ENCODE measurements at places on chromosomes 4 and X.

GRCh38 chr4:155953151-155954117, at the start of gene CTSO:
Gene CTSO, minus strand, starts transcription at chr4:155953866. Its CDS starts 19 bp downstream, at chr4:155953847.
- DNase-seq, result peak; percentile 47

- DNase-seq, result no peak
These were observed 246.6 kb upstream of the AADAT start for GRCh38 chr4:170336238-170336775.

- DNase-seq, result no peak
These were observed 33.9 kb downstream of the PDK3 start for GRCh38 chrX:24498975-24499374.

GRCh38 chrX:136034668-136035067, 49.4 kb downstream of the SLC9A6 start:
- DNase-seq, result no peak

DNA sequence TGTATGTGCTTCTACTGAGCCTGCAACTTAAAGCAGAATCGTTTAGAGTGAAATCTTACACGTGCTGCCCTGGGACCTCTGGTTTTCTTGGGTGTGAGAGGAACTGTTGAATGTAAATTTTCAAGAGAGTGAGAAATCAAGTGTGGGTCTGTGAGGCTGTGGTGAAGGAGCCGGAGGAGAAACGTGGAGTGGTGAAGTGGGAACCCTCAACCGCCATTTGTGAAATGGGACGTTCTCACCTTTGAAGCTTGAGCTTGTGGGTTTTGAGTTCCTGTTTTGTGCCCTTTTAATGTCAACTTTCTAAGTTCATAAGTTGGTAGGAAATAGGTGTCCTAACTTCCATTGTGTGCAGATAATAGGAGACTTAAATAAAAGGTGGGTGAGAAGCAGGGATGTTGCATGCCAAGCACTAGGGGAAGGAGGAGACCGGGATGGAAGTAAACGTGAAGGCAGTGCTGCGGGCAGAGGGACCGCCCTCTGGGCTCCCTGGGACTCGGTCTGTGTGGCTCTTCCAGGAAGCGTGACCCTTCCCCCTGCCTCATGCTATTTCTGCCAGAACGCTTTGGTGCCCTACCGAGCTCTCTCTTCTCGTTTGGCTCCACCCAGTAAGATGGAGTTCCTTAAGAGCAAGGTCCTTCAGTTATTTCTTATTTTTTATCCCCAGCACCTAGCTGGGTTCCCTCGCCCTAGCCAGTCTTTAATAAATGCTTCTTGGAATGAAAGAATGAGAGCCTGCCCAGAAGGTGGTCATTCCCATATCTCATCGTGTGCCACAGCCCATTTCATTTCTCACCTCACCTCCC, 56.0 kb downstream of the TMEM131L start:
- no peak for DNase-seq

DNA sequence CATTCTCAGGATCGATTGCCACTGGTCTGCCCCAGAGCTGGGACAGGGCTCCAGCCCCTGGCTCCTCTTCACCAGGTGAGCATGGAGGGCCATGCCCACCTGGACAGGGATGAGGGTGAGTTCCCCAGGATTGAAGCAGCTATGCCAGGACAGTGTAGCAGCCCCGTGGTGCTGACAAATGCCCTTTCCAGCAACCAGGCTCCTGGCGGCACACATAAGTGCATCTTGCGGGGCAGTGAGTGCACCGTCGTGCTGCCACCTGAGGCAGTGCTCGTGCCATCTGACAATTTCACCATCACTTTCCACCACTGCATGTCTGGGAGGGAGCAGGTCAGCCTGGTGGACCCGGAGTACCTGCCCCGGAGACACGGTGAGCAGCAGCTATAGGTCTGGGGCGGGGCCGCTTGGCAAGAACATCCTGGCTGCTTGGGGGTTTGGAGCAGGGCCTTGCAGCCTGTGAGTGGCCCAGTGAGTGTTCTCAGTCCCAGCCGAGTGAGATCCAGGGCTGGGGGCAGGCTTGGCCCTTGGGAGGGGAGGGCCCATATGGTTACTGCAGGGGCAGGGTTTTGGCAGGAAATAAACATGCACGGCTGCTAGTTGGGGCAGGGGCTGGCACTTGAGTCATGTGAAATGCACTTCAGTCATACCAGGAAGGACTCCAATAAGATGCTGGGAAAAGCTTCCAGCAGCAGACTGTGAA, 6.1 kb downstream of the IL9R start:
- no peak for DNase-seq

GRCh38 chr4:15945516-15945915, 7.0 kb upstream of the FGFBP1 start:
- DNase-seq, result no peak

DNA sequence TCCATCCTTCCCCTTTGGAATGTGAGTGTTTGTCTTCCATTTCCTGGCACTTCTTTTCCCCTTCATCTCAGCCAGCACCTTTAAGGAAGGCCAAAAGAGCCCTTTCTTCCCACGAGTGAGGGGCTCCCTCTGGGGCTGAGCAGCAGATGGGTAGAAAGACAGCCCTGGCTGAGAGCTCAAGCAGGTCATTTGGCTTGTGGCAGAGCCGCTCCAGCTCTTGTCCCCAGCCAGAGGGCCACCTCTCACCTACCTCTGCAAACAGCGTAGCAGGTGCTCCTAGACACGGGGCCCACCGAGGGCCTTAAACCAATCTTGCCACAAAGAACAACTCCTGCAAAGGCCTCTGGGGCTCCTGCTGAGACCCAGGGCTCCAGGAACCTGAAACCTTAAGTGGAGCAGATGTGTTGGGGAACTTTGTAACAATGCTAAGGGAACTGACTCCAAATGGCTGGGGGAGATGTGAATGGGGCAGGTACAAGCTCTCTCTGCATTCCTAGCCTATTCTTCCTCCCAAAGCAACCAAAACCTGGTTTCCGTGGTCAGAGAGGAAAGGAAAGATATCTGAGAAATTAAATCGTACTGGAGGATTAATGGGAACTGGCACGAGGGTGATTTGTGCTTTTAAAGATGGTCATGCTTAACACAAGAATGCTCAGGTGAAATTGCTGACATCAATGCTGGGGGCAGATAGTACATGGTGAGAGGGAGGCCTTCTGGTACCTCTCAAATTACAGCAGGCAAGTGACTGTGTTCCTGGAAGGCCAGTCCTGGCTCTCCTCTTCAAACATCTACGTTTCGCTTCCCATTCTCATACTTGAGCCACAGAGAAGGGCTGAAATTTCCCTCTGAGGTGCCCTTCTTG, 27.0 kb downstream of the TFDP3 start:
- no peak for DNase-seq

DNA sequence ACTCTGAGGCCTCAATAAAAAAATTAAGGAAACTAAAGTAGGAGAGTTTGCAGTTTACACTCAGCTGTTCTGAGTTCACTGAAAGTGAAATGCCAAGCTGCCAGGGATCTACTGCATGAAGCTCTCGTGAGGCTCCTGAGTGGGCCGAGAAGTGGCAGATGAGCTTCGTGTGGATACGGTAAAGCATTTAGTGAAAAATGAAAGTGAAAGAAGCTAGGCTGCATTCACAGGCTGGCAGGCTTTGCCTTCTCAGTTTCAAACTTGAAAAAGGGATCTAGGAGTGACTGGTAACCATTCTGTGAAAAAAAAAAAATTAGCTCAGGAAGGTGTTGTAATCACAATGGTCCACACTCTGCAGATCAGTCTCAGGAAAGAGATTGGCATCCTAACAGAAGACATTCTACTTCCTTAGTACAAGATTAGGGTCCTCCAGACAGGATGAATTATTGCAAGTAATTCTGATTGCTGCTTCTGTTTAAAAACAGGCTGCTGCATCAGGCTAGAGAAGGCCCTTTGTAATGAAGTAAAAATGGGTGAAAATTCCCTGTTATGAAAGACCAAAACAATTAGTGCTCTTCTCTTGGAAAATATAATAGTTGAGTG, 679.9 kb downstream of the RPA4 start:
- no peak for DNase-seq

- DNase-seq, result no peak
These were observed 562.7 kb downstream of the RPA4 start for GRCh38 chrX:97446298-97446882.

DNA sequence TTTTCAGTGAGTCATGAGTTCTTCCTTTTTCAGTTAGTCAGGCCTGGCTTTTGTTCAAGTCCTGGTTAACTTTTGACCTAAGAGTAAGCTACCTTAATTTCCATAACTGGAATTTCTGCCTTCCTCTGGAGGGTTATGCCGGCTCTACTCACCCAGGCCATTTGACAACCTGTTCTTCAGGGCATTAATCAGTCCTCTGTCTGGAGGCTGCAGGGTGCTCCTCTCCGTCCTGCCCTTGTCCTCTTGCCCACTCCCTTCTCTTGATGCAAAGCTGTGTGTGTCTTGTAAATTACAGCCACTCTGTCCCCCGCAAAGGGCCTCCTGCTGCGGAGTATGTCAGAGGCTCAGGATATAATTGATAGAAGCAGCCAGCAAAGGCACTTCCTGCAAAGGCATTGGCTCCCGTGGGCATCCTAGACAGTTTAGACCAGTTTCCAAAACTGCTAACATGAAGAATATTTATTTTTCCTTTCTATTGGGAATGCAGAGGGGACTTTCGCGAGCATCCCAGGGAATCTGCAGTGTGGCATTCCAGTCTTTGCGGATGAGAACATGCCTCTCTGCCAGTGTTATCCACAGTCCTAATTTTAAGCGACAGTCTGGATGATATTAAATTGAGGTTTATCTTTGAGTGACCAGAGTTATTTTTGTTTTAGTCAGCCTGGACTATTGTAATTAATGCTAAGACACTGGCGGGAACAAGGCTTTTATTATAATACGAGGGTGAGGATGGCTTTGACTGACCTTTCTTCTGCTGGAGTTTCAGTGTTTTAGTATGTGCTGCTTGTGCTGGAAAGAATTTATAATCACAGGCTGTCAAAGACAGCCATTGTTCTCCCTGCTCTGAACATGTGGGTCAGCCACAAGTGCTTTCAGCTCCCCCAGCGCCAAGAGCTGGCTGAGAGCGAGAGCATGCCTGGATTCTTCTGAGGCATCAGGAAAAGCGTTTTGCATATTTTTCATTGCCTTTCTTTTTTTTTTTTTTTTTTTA, 74.2 kb downstream of the LIMCH1 start:
- no peak for DNase-seq

DNA sequence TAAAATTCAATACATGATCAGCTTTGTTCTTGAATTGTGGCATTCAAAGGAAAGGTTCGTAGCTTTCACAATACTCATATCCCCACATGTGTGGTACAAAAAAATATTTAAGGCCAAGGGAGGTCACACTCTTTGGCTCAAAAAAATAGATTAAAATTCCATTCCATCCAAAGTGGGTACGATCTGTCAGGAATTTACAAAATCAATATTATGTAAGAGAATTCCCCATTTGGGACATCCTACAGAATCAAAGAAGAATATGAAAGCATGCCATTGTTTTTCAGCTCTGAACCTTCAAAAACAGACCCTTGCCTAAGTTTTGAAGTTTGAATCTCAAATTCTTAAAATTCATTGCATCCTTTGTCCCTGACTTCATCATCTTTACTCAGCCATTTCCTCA, 85.8 kb downstream of the MID1 start:
- no peak for DNase-seq

GRCh38 chr4:87783781-87784180, 15.6 kb upstream of the IBSP start:
- no peak for DNase-seq

DNA sequence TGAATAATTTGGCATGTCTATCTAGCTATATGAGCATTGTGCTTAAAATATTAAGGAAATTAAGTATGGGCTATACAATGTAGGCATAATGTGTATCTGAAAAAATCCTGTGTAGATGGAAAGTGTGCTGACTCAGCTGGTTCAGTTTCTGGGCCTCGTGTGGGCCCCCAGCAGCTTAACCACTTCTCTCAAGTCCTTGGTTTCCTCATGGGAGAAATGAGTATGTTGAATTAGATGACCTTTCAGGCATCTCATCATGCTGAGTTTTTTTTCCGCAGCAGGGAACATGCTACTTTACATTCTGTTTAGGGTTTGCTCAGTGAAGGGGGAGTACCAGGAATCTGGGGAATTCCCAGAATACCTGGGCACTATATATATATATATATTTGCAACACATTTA, 30.5 kb downstream of the RHOH start:
- DNase-seq, result no peak

- no peak for DNase-seq
These were observed 4.7 kb downstream of the THAP9 start for GRCh38 chr4:82905205-82905604.

GRCh38 chrX:19613645-19614323, 98.5 kb upstream of the MAP3K15 start:
- DNase-seq, result peak; percentile 39

DNA sequence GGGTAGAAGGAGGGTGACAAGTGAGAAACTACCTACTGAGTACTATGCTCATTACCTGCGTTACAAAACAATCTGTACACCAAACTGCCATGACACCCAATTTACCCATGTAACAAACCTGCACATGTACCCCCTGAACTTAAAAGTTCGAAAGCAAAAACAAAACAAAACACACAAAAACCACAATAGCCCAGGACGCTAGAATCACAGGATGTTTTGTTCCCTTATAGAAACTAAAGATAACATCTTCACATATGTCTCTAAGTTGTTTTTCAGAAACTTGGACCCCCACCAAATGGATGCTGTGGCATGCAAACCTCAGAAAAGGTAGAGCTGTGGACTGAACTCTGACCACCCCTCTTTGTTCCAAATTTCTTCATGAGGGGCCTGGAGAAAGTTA, 25.2 kb upstream of the PNMA5 start:
- DNase-seq, result no peak

GRCh38 chrX:119101168-119101567, 26.4 kb downstream of the KIAA1210 start:
- DNase-seq, result no peak

DNA sequence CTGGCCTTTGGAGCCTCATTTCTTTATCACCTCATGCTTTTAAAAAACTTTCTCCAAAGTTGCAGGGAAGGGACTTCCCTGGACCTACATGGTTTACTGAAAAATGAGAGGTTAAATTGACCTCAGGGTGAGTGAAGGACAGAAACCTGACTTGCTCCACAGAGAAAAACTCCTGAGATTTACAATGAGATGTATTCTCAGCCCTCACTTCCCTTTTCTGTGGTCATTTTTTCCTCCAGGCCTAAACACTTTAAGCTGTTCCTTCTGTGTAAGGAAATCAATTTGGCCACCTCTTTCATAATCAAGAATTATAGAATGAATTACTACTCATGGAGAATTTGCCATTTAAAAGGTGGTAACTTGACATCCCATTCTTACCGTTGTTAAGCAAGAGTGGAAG, 77.9 kb downstream of the HPGD start:
- DNase-seq, result no peak

DNA sequence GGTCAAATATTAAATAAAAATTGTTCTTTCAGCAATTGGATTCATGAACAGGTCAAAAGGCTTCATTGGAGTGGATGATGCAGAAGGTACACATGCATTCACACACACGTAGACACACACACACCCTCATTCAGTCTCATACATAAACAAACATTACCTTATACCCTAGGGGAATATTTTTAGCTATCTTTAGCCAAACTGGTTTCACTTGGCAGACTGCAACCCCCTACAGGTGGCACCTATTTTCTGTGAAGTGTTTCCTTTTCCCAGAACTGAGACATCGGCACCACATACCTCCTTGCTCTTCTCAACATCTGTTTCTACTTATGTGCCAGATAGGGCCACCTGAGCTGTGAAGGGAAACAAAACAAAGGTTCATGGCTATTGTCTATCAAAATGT, 18.5 kb upstream of the KDR start:
- peak; percentile 10 for DNase-seq

- DNase-seq, result no peak
These were observed 4.7 kb upstream of the HSD17B10 start for GRCh38 chrX:53438832-53439230.

GRCh38 chrX:151723156-151723760, 7.4 kb downstream of the FATE1 start:
- no peak for DNase-seq
